Esophagus squamous epithelium (tissue), 5 donors: ENCODE measurements at places on chromosomes 3 and 15. TPM values are rescaled to one million over a fixed set of nuclear protein-coding genes. Genes with fewer than 3 reads are reported as not detected.

GRCh38 chr3:32403663-32404062, 12.0 kb downstream of the CMTM7 start:
- H3K4me1 ChIP-seq = peaks cover 72% of the 10 kb centered on the region
- peaks cover 91% of the 10 kb centered on the region for H3K27me3 ChIP-seq
- peak overlapping the region; percentile 84 for H3K27ac ChIP-seq

- no peak overlapping the region for H3K27ac ChIP-seq
- no peak overlapping the region for H3K4me3 ChIP-seq
- DNase-seq = no peak
- no peaks in the 10 kb centered on the region for H3K36me3 ChIP-seq
These were observed 301.2 kb upstream of the ARHGEF26 start for GRCh38 chr3:153820035-153820434.

DNA sequence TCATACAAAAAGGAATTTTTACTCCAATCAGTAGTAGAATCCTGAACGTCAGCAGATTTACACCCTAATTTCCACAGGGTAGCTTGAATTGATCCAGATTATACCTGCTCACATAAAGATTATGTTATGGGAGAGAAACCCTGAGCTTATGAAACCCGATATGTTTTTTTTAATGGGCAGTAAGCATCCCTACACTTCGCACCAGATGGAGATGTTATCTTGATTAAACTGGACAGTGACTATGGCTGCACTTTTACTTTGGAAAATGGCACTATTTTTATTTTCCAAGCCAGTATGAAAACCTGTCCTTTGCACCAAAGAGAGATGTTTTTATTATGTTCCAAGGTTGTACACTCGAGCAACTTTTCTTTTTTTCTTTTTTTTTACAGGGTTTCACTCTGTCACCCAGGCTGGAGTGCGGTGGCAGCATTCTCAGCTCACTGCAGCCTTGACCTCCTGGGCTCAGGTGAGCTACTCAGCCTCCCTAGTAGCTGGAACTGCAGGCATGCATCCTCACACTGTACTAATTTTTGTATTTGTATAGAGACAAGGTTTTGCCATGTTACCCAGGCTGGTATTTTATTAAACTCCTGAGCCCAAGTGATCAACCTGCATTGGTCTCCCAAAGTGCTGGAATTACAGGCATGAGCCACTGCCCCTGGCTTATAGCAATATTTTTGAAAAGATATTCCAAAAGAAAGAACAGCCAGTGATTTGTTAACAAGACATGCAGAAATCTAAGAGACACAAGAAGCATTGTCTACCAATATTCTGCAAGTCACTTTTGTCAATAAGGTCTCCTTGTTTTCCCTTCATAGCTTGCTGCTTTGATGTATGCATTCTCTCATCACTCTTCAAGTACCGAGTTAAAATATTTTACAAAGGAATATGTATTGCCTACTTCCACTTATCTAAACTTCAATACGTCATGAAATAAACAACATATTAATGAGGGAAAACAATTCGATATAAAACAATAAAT, 1412.6 kb downstream of the ZPLD1 start:
- H3K36me3 ChIP-seq = no peaks in the 10 kb centered on the region
- no peak overlapping the region for H3K4me3 ChIP-seq

GRCh38 chr3:64908251-64908685, 220.5 kb upstream of the ADAMTS9 start:
- no peak for DNase-seq
- H3K4me1 ChIP-seq = peaks cover 14% of the 10 kb centered on the region
- H3K4me3 ChIP-seq = no peak overlapping the region
- H3K36me3 ChIP-seq = no peaks in the 10 kb centered on the region

DNA sequence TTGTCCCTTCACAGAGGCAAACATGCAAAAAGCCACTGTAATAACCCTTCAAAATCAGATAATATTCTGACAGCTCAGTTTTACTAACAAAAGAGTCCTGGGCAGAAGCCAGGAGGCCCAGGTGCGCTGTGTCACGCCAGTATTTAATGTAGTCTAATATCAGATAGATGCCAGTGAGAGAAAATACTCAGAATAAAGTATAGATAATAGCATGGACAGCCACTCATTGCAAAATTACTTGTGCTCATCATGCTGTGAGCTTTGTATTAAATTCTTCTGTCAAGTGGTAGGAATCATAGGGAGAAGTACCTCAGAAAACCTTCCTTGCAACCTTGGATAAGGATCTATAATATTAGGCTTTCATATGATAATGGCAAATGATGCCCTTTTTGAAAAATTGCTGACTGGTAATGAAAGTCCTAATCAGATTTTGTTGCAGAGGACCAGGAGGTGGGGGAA, 1154.3 kb downstream of the ROBO1 start:
- H3K4me1 ChIP-seq = no peaks in the 10 kb centered on the region
- H3K36me3 ChIP-seq = no peaks in the 10 kb centered on the region
- H3K27ac ChIP-seq = no peak overlapping the region
- no peak overlapping the region for H3K4me3 ChIP-seq
- H3K27me3 ChIP-seq = no peaks in the 10 kb centered on the region

- H3K4me1 ChIP-seq = no peaks in the 10 kb centered on the region
- no peak for DNase-seq
- H3K36me3 ChIP-seq = no peaks in the 10 kb centered on the region
- H3K4me3 ChIP-seq = no peak overlapping the region
- H3K27ac ChIP-seq = no peak overlapping the region
- H3K27me3 ChIP-seq = no peaks in the 10 kb centered on the region
These were observed 87.6 kb downstream of the RAB11A start for GRCh38 chr15:65956899-65957298.

- H3K36me3 ChIP-seq = peaks cover 53% of the 10 kb centered on the region
- no peaks in the 10 kb centered on the region for H3K27me3 ChIP-seq
- no peak overlapping the region for H3K4me3 ChIP-seq
These were observed 5.7 kb downstream of the THBS1 start for GRCh38 chr15:39586387-39587095.

- peaks cover 10% of the 10 kb centered on the region for H3K4me1 ChIP-seq
- H3K27ac ChIP-seq = no peak overlapping the region
- H3K27me3 ChIP-seq = no peaks in the 10 kb centered on the region
- DNase-seq = no peak
- H3K36me3 ChIP-seq = no peaks in the 10 kb centered on the region
These were observed 25.9 kb upstream of the SPRED1 start for GRCh38 chr15:38226608-38227266.

DNA sequence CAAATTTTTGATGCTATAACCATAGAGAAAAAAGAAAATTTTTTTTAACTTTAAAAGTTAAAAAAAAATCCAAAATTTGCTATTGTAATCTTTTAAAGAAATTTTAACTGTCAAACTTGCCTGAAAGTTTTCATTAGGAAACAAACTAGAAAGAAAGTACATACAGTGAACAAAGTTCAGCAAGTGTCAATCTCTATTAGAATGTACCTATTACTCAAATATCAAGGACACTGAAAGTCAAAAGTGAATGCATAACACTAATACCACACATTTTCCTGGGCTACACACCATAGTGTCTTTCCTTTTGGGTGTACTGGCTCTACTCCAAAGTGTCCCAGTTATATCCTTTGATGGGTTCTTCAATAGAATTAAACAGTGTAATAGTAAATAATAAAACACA, 56.8 kb downstream of the LRRFIP2 start:
- no peaks in the 10 kb centered on the region for H3K27me3 ChIP-seq
- H3K36me3 ChIP-seq = no peaks in the 10 kb centered on the region
- peaks cover 21% of the 10 kb centered on the region for H3K4me1 ChIP-seq
- H3K4me3 ChIP-seq = no peak overlapping the region

DNA sequence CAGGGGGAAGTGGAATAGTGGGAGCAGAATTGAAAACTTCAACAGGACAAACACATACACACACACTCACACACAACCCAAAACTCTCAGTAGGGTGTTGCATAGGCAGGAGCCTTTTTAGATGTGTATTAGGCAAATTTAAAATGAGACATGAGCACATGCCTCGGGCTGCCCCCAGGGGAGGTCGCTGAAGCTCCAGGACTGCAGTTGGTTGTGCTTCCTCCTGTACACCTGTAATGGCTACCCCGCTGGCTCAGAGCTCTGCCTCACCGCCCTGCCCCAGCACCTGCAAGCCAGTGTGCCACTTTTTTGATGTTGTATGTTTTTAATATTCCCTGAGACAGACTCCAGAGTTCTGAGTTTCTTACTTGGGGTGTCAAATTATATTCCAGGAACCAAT, 303.4 kb upstream of the NR2E3 start:
- no peak overlapping the region for H3K4me3 ChIP-seq
- H3K4me1 ChIP-seq = peaks cover 98% of the 10 kb centered on the region
- no peak for DNase-seq
- H3K27ac ChIP-seq = peak overlapping the region; percentile 75
- H3K36me3 ChIP-seq = no peaks in the 10 kb centered on the region

DNA sequence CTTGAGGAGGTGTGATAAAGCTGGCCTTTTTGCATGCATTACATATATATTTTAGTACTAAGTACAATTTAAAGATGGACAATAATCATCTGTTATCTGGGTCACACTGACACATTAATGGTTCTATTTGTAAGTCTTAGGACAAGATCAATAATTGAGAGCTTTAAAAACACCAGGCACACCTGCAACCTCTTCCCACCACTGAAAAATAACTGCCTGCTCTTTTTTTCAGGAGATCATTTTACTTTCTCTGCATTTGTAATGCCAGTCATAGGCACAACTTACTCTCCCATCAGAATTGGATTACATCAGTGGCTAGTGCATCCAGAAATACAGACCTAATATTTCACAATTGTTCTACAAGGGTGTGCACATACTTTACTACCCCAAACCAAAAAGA, 149.8 kb downstream of the MECOM start:
- DNase-seq = no peak
- no peaks in the 10 kb centered on the region for H3K4me1 ChIP-seq
- no peaks in the 10 kb centered on the region for H3K36me3 ChIP-seq
- H3K27ac ChIP-seq = no peak overlapping the region
- no peaks in the 10 kb centered on the region for H3K27me3 ChIP-seq
- H3K4me3 ChIP-seq = no peak overlapping the region

DNA sequence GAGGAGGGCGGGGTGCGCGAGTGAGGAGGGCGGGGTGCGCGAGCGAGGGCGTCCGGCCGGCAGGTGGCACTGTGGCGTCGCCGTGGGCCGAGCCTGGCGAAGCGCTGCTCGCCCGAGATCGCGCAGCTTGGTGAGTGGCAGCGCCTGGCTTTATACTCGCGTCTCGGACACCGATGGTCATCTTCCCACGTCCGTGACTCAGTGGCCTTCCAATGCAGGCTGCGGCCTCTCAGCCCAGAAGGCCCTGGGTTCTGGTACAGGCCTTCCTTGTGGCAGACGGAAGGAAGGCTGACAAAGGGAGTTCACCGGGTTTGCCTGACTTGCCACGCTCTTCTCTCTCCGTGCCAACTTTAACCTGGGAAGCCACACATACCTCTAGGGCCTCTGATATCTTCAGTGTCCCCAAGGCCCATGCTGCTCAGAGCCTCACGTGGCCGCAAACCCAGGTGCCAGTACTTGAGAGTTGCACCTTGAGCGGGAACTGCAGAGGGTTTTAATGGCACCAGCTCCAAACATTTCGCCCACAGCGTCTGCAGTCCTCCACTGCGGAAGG, 195.3 kb upstream of the LYSMD4 start:
- H3K27ac ChIP-seq = peak overlapping the region; percentile 90
- no peaks in the 10 kb centered on the region for H3K27me3 ChIP-seq
- peaks cover 5% of the 10 kb centered on the region for H3K4me1 ChIP-seq
- peak overlapping the region; percentile 18 for H3K4me3 ChIP-seq
- DNase-seq = peak; percentile 35
- H3K36me3 ChIP-seq = no peaks in the 10 kb centered on the region

DNA sequence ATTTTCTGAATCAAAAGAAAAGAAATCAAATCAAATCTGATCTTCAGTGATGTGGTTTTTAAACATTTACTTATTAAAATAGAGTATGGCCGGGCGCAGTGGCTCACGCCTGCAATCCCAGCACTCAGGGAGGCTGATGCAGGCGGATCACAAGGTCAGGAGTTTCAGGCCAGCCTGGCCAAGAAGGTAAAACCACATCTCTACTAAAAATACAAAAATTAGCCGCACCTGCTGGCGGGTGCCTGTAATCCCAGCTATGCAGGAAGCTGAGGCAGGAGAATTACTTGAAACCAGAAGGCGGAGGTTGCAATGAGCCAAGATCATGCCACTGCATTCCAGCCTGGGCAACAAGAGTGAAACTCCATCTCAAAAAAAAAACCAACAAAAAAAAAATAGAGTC, 169.1 kb downstream of the ULK4 start:
- no peaks in the 10 kb centered on the region for H3K4me1 ChIP-seq
- no peak overlapping the region for H3K27ac ChIP-seq
- H3K27me3 ChIP-seq = no peaks in the 10 kb centered on the region
- no peaks in the 10 kb centered on the region for H3K36me3 ChIP-seq
- no peak overlapping the region for H3K4me3 ChIP-seq

DNA sequence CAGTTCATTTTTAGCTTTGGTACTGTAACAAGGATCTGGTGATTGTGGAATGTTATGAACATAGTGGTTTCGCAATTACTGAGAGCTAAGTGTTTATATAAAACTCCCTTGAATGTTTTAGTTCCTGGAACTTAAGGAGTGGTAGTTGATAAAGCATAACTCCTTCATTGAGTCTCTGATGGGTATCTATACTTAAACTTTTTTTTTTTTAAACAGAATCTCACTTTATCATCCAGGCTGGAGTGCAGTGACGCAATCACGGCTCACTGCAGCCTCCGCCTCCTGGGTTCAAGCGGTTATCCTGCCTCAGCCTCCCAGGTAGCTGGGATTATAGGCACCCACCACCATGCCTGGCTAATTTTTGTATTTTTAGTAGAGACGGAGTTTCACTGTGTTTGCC, 11.3 kb downstream of the PRKCI start:
- peaks cover 11% of the 10 kb centered on the region for H3K4me1 ChIP-seq
- H3K27me3 ChIP-seq = no peaks in the 10 kb centered on the region
- peak overlapping the region; percentile 60 for H3K27ac ChIP-seq
- no peak for DNase-seq

DNA sequence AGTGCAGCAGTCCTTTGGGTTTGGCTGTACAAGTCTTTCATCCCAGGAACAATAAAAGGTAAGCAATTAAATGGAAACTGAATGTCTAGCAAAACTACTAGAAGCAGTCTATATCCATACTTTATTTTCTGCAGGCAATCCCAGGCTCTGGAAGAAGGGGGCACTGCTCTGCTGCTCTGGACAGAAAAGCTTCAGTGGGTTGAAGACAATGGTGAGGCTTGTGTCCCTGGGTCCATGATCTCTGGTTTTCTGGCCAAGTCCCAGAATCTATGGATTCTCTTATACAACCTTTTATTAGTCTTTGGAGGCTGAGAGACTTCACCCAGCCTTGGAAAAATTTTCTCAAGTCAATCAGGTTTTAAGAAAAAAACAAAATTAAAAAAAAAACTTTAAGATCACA, 35.6 kb downstream of the SCAP start:
- no peak overlapping the region for H3K27ac ChIP-seq
- DNase-seq = no peak
- no peaks in the 10 kb centered on the region for H3K27me3 ChIP-seq

GRCh38 chr15:25763331-25763751, 99.8 kb downstream of the ATP10A start:
- no peak overlapping the region for H3K4me3 ChIP-seq
- H3K27me3 ChIP-seq = no peaks in the 10 kb centered on the region
- no peaks in the 10 kb centered on the region for H3K4me1 ChIP-seq
- H3K27ac ChIP-seq = no peak overlapping the region
- DNase-seq = no peak
- H3K36me3 ChIP-seq = no peaks in the 10 kb centered on the region

Gene LIPC
- not detected for total RNA-seq

Gene CPEB1
- total RNA-seq = 0.19 TPM

Gene ITIH4
- 1.2 TPM for total RNA-seq

Gene CAMKV
- 0.19 TPM for total RNA-seq

Gene SHF
- total RNA-seq = 12.0 TPM

Gene HSPBAP1
- 3.7 TPM for total RNA-seq
